ENCODE measurements at places on chromosomes 3 and 15.

DNA sequence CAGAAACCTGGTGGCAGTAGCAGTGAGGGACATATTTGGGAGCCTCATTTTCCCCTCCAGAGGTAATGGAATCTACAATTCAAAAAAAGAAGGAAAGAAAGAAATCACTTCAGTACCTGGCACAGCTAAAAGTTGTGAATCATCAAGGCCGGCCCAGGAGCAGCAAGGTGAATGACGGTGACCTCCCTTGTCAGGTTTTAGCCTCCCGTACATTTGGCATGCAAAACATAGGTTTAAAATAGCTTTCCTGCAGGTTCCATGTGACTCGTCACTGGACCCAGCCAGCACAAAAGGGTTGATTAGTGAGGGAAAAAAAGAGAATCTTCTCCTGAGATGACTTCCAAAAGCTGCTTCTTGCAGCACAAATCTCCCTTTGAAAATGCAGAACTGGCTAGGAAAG, 394.2 kb downstream of the LSAMP start:
- no peak for DNase-seq

DNA sequence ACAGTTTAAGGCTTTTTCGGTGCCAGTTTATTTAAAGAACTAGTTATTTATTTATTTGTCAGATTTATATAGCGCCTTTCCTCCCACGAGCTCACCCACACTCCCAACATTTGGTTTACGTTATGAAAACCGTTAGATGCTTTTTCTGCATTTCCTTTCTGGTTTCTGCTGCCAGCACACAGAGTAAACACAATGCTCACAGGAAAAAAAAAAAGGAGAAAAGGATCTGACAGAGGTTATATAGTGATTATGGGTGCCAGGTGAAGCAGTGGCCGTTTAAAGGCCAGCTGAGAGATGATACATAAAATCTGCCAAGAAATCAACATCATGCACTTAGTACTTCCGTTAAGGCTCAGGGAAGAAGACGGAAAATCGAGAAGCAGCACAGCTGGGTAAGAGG, 37.9 kb downstream of the ETV5 start:
- no peak for DNase-seq

GRCh38 chr3:15327941-15328340, 4.4 kb downstream of the SH3BP5 start:
- DNase-seq = no peak

DNA sequence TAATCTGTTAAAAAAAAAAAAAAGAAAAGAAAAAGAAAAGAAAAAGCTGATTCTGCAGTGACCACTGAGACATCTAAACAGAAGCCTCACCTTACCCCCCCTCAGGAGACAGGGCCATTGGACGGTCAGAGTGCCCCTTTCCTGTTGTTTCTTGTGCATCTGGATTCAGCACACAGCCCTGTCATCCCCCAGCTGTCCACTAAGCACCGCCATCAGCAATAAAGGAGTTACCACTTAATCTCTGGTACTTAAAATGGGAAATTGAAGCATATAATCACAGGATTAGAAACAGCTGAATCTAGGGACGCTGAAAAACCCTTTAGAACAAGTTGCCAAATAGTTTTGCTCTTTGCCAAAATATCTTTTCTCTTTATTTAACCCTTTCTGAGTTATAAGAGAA, 62.5 kb downstream of the TRIM69 start:
- DNase-seq = no peak

GRCh38 chr3:74217467-74217866, 397.0 kb downstream of the CNTN3 start:
- DNase-seq = no peak

DNA sequence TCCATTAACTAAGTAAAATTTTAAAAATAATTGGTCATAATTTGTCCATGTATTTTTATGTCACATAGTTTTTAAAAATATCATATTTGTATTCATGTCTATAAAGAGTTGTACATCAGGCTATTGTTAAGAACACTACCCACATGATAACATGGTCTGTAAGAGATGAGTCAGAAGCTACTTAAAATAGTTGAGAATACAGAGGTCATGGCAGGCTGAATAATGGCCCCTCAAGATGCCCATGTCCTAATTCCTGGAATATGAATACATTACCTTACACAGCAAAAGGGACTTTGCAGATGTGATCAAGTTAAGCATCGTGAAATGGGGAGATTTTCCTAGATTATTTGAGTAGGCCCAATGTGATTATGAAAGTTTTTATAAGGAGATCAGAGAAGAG, 782.9 kb upstream of the GOLIM4 start:
- no peak for DNase-seq

DNA sequence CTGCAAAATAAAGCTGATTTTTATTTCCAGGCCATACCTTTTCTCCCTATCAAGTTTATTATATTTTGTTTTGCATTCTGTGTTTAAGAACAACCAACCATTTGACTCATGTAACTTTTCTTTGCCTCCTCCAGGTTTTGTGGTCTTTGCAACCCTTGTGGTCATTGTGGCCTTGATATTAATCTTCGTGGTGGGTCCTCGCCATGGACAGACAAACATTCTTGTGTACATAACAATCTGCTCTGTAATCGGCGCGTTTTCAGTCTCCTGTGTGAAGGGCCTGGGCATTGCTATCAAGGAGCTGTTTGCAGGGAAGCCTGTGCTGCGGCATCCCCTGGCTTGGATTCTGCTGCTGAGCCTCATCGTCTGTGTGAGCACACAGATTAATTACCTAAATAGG, 27.6 kb downstream of the NIPA2 start:
- DNase-seq = no peak

DNA sequence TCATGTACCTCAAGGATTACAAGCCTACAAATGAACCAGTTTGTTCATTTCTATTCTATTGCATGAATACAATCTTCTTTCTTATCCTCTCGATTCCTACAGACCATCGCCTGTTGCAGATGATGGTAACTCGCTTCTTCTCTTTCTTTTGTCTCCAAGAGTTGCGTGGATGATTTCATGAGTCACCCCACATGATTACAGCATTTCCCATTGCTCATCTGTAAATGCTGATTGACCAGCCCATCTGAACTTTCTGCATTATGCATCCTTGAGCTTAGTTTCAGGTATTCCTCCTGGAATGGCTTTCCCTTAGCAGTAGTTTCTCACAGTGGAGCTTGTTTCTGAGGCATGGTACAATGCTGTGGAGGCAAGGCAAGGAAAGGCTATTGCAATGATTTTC, 109.6 kb upstream of the TOPAZ1 start:
- no peak for DNase-seq

GRCh38 chr15:96818861-96819260, 488.4 kb downstream of the NR2F2 start:
- DNase-seq = no peak

All from SK-N-DZ (cell line).